ENCODE measurements at places on chromosomes 4 and X.
A peak's percentile ranks its signal among the peaks of the same experiment; 100 is the strongest.

DNA sequence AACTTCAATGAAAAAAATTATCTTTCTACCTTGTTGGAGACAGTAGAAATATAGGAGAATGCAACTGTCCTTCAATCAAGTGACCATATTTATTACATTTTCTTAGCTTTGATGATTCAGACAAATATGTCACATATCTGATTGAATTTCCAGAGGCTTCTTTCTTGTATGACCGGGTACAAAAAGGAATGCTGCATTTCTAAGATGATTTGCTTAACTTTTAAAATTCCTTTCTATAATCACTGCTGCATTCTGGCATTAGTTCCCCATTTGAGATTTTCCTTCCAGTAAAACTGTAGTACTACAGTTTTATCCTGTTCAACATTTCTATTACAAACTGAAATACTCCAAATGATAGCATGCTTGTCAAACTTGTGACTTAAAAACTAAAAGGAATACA lies 5.2 kb downstream of the MFSD8 start:
- no peak for DNase-seq

GRCh38 chr4:88185906-88186305 lies 27.5 kb upstream of the ABCG2 start:
- DNase-seq: no peak

GRCh38 chr4:90113881-90114457 lies 13.2 kb upstream of the CCSER1 start:
- DNase-seq: no peak

GRCh38 chrX:135114392-135114791 lies 5.9 kb downstream of the ETDB start:
- no peak for DNase-seq

GRCh38 chrX:68827848-68828624 lies 785 bp upstream of the EFNB1 start:
- peak; percentile 31 for DNase-seq

GRCh38 chr4:93834249-93835066 lies 5.9 kb downstream of the ATOH1 start:
- no peak for DNase-seq

DNA sequence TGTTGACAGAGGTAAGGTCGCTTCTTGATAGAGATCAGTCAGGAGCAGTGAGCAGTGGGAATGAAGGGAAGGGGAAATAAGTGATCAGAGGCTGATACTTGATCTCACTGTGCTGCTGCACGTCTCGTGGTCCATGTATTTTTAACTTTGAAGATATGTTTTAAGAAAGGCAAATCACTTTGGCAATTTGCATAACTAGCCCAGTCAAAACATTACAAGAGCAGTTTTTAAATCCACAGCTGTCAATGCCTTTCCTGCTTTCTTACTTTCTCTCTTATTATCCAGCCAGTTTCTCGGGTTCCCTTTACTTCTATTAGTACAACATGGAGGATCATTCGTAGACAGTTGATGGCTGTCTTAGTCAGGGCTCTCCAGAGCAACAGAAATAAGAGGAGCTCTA lies 472.8 kb downstream of the TMA16 start:
- DNase-seq: no peak

DNA sequence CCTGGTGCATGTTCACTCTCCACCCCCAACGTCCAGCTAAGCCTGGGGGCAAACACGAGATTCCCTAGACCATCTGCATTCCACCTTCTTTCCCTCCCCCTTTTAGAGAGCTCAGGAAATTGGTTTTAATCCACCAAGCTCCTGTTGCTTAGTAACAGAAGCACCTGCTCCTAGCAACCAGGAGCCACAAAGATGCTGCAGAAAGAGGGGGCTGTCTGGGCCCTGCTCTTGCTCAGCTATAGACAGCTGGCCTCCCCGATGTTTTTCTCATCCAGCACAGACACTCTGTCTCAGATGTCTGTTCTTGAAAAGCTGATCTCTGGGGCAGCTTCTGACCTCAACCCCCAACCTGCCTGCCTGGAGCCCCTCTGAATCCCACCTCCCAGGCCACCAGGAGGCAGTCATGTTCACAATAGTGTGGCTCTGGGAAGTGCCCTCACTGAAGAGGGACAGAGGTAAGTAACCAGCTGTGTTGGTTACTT lies 71.5 kb downstream of the SLC16A2 start:
- peak; percentile 1 for DNase-seq

DNA sequence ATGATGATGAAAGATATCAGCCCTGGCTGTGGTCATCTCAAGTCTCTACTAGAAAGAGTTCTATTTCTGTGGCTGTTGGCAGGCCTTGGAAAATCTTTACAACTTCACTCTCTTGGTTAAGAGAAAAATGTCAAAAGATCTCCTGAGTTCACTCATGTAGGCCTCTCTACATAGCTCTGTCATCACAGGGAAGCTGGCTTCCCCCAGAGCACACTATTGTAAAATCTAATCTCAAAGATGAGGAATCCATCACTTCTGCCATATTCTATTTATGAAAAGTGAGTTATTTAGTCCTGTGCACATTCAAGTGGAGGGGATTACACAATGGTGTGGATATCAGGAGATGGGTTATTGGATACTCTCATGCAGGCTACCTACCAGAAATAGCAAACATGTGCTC lies 388.4 kb upstream of the HS3ST1 start:
- DNase-seq: no peak

GRCh38 chrX:138298268-138298667 lies 413.2 kb downstream of the FGF13 start:
- no peak for DNase-seq

DNA sequence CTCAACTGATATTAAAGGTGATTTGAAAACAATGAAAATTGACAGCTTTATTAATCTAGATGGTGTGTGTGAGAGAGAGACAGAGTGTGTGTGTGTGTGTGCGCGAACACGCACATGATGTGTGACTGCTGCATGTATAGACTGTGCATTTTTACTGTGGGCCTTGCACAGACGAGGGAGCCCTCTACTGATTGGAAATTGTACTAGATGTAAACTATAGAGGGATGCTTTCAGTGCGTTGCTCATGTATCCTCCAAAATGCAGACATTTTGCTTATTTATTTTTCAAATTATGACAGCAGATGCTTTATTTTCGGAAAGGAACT lies 168.4 kb upstream of the GK2 start:
- peak; percentile 13 for DNase-seq

GRCh38 chrX:148670277-148670676 lies 169.9 kb downstream of the AFF2 start:
- DNase-seq: no peak

DNA sequence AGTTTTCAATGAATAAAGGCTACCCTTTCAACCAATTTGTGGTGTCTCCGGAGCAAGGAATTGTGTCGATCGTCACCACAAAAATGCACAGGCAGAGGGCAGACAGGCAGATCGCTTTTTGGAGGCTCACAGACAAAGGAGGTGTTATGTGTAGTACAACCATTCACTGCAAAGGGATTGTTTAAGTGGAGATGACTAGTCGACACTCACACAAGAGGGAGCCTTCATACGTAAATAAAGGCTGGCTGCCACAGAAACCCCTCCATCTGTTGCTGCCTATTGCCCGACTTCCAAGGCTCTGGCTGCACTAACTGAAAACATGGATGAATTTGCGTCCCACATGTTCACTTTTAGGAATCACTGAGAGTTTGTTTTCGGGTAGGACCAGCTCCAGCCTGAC lies 281.1 kb downstream of the NKX6-1 start:
- no peak for DNase-seq

DNA sequence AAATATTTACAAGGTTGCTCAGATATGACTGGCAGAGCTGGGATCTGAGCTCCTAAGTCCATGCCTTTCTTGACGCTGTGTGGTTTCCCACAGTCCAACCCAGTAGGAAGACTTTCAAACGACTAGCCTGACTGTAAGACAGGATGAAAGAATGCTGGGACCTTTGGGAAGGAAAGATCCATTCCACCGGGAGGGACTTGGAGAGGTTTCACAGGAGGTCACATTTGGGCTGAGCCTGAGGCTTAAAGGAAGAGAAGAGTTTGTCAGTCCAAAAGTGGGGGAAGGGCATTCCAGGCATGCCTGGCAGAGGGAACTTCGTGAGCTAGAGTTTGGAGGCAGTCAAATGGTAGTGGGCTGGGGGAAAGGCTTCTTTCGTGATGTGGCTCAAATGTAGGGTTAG lies 1.5 kb downstream of the STARD8 start:
- DNase-seq: no peak

DNA sequence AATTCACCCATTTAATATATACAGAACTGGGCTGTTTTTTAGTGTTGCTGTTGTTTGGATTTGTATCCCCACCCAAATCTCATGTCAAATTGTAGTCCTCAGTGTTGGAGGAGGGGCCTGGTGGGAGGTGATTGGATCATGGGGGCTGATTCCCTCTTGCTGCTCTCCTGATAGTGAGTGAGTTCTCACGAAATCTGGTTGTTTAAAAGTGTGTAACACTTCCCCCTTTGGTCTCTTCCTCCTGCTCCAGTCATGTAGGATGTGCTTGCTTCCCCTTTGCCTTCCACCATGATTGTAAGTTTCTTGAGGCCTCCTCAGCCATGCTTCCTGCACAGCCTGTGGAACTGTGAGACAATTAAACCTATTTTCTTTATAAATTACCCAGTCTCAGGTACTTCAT lies 141.6 kb upstream of the AADAT start:
- DNase-seq: no peak

GRCh38 chr4:118762730-118763477 lies 73.0 kb downstream of the SEC24D start:
- DNase-seq: no peak

DNA sequence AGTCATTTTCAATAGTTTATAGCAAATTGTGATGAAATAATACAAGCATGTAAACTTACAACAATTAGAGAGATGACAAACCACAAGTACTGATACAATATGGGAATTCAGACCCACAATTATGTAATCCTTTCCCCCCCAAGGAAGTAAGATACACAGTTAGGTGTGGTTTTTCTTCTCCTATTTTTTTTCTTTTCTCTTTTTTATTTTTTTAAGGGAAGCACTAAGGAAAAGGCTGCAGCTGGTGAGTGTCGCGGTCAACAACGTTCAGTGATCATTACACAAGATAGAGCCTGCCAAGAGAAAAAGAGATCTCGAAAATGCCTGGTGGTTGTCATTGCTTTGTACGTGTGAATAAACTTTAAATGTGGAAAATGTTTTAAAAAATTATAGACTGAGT lies 9.8 kb downstream of the NDNF start:
- no peak for DNase-seq

DNA sequence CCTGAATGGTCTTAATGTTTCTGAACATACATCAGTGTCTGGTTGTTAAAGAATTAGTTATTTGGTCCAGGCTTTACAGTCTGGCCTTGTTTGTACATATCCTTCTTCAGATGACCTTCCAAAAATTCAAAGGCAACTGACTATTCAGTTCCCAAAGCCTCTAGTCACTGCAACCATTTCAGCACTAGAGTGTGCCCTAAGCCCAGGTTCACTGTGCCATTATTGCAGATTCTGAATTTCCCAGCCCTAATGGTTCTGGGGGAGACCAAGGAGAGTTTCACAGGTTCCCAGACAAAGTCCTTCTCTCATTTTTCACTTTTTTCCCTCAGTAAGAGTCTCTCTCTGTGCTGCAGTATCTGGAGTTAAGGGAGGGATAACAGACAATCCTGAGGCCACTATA lies 235.8 kb downstream of the TRAM1L1 start:
- no peak for DNase-seq

- DNase-seq: no peak
Measured at GRCh38 chr4:168028970-168029597, 63.3 kb upstream of the ANXA10 start.

- peak; percentile 14 for DNase-seq
Measured at GRCh38 chr4:87895964-87896621, 63.3 kb downstream of the MEPE start.

DNA sequence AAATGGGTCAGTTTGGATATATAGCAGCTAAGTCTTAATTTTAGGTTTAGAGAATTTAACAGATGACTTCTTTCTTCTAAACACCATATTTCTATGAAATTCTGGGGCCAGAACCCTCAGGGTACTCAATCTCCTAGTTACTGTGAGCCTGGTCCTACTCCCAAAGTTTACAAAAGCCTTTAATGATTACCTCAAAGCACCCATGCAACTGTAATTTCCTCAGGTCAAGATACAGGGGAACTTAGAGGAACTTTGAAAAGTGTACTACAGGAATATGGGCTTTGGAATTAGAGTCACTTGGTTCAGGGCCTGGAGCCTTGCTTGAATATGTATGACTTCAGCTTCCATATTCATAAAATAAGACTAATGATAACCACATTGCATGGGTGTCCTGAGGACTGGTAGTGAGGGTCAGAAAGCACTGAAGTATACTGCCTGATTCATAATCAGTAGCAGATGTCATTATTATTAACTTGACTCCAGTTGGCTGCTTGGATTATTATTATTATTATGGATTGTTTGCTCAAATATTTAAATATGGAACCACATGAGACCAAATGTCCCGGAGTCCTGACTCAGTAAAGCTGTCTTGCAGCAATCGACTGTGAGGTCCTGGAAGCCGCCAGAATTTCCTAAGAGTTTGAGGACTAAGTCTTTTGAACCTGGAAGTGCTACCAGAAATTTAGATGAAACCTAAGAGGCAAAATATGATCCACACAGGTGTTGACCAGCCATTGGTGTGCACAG lies 2.0 kb upstream of the ADH7 start:
- DNase-seq: no peak

- DNase-seq: peak; percentile 3
Measured at GRCh38 chrX:64977830-64978229, 1.6 kb upstream of the ZC4H2 start.

DNA sequence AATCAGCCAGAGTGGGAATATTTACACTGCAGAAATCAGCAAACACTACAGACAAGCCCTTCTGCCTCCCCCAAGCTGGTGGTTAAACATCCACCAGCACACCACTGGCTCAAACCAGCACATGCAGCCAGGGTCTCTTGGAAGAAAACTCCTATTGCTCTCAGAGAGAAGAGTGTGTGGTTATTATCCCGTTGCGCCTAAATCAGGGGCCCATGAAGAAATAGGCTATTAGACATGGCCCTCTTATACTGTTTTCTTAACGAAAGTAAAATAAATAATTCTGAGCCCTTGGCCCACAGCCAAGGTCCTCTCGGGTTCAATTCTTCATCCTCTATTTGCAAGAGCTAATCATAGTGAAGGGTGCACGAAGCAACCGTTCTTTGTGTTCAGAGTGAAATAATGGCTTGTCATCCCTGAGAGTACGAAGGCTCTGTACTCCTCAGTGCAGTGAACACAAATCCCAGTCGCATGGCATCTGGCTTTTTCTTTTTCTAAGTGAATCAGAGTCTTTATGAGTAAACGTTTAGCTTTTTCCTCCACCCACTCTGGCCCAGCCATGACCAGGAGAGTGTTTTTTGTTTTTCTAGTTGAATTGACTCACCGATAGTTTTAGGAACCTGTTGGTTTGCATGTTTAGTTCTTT lies 33.4 kb upstream of the RBM47 start:
- DNase-seq: peak; percentile 82

All from A549 (cell line).